COLO829 (cell line): ENCODE measurements at places on chromosomes 4 and X.

DNA sequence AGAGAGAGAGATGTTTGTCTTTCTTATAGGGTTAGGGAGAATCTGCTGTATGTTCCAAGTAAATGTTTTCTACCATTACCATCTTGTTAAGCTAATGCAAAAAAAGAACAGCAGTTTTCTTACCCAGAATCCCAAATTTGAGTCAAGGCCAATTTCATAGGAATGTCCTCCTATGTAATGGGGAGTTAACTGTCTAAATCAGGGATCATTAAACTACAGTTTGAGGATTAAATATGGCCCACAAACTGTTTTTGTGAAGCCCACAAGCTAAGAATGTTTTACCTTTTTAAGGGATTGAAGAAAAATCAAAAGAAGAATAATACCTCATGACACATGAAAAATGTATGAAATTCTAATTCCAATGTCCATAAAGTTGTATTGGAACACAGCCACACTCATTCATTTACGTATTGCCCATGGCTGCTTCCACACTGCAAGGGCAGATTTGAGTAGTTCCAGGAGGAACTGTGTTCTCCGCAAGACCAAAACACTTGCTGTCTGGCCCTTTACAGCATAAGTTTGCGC, 113.2 kb upstream of the SPRY1 start:
- no peak for DNase-seq

- no peak for DNase-seq
These were observed 61.9 kb downstream of the HOPX start for GRCh38 chr4:56619160-56619559.

- no peak for DNase-seq
These were observed 457.8 kb downstream of the TRAM1L1 start for GRCh38 chr4:116627545-116627944.

DNA sequence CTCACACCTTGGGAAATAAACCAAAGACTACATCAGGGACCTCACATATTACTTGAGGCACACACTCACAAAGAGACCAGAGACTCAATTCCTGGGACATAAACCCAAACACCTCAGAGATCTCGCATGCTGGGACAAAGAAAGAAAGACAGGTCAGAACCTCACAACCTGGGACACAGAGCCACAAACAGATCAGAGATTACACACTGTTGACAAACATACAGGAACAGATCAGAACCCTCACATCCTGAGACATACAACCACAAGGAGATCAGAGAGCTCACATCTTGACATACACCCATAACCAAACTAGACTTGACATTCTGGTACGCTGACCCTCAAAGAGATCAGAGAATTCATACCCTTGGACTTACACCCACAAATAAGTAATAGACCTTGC, 17.3 kb downstream of the SUV39H1 start:
- no peak for DNase-seq

GRCh38 chr4:124065936-124066335, 646.6 kb downstream of the ANKRD50 start:
- no peak for DNase-seq

- no peak for DNase-seq
These were observed 547.0 kb downstream of the ARAP2 start for GRCh38 chr4:35697210-35697736.

- no peak for DNase-seq
These were observed 1.2 kb upstream of the SHOX start for GRCh38 chrX:629230-630006.

- DNase-seq, result no peak
These were observed 20.9 kb downstream of the KLB start for GRCh38 chr4:39427520-39428114.

GRCh38 chr4:87949961-87950360, 25.6 kb upstream of the SPP1 start:
- DNase-seq, result no peak

DNA sequence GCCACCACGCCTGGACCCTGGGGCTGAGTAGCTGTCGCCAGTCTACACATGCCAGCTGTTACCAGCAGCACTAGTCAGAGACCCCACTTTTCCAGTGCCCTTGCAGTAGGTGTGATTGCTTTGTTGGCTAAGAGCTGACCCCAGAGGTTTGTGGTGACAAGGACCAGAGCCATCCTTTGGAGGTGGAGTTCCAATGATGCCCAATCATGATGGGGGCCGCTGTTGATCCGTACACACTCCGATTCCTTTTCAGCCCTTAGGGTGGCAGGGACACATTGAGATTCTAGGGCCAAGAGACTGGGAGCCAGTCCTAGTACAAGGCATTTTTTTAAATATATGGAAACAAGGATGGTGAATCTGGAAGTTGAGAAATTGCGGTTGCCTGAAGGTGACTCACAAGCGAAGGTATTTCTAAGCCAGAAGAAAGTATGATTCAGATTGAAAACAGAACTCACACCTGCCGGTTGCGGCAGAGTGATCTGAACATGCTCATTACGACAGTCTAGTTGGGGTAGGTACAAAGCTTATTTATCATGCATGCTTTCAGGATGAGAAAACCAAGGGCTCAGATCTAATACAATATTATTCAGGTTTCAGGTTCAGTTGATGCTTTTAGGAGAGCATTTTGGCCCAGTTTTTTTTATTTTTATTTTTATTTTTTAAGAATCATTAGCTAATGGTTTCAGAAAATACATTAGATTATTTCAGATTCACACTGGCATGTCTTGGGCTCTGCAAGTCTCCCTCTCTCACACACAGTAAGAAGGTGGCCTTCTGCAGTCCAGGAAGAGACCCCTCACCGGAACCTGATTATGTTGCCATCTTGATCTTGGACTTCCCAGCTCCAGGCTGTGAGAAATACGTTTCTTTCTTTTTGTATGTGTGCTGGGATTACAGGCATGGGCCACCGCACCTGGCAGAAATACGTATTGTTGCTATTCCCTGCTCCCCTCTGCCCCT, 43.4 kb downstream of the SHROOM2 start:
- DNase-seq, result no peak

DNA sequence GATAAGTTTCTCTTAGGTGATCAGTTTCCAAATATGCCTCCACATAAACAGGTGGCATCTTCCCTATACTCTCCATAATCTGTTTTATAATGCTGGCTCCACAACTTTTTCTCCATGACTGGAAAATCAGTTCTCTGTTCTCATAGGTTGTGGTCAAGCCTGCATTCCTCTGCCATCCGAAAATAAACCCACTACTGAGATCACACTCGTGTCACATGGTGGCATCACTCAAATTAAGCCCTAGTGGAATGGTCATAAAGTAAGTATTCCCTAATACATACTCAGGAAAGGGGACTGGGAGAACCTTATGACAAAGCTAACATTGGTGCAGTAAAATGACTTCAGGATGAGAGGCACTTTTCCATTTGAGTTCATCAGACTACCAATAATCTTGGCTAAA, 37.6 kb downstream of the MAGED4B start:
- DNase-seq, result no peak

DNA sequence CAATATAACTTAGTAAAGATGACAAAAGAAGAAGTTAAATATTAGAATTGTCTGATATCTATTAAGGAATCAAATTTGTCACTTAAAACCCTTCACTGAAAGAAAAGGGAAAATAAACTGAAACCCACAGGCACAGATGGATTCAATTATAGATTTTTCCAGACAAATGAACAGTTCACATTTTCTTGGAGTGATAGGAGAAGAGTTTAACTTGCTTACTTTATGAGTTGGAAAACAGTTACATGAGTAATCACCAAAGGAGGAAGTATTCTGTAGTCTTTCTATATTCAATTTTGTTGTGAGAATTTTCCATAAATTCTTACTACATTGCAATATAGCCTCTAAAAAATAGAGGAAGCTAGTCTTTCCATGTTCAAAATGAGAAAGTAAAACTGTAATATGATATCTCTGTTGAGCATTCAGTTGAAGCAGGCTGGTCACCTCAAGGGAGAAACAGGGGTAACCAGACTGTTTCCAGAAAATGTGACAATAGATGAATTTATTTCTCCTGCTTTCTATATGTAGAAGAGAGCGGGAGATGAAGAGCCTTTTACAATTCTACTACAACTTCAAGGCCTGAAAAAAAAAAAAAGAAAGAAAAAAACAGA, 330.3 kb upstream of the EPHA5 start:
- no peak for DNase-seq

GRCh38 chr4:41374490-41374889, 117.8 kb downstream of the UCHL1 start:
- no peak for DNase-seq

- DNase-seq, result no peak
These were observed 97.0 kb downstream of the CLDN22 start for GRCh38 chr4:183223053-183223452.

DNA sequence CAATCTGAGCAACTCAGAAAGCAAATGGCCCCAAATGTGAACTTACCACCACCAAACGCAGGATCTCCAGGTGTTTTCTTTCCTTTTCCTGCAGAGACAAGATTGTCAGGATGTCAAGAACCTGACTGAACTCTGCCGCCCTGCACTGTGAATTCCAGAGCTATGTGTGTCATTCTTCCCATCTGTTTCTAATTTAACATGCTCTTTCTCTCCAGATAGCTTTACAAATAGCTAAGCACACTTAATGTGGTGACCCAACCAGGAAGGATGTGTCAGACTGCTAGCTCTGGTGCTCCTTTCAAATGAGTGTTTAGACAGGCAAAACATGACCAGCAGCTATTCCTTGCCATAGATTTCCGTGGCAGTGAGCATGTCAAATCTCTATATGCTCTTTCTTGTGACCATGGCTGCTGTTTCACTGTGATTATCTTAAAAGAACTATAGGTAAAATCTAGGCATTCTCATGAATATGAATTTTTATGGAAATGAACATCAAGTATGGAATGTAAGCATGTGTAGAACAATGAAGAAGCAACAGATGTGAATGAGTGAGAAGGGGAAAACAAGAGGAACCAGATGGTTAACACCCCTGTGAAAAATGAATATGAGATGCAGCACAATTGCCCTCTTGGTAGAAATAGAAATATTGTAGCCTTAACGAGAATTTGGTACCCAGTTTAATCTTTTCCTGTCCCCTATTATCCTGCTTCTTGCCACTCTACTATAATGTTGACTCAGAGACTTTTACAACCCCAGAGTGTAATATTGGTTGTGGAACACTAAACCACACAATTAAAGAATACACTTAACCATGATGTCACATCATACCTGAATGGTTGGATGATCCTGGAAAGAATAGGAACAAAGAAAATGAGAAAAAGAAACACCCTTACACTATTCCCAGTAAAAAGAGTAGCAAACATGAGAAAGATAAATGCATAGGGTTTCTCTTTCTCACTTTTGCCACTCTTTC, 247.8 kb upstream of the DKK2 start:
- DNase-seq, result no peak

DNA sequence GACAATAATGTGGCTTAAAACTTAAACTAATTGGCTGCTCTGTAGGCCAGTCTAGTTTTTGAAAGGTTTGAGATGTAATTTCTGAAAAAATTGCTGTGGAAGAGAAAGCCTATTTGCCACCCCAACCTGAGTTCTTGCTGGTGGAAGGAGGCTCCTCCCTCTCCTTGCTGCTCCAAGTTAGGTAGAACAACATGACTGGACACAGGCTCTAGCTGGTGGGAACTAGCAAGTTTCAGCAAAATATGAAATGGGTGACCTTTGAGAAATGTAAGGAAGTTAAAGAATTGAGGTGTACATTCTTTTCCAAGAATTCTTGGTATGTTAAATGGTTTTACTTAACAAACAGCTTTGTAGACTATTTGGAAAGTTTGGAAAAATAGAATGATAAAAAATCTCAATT, 8.0 kb downstream of the RPL34 start:
- DNase-seq, result no peak

DNA sequence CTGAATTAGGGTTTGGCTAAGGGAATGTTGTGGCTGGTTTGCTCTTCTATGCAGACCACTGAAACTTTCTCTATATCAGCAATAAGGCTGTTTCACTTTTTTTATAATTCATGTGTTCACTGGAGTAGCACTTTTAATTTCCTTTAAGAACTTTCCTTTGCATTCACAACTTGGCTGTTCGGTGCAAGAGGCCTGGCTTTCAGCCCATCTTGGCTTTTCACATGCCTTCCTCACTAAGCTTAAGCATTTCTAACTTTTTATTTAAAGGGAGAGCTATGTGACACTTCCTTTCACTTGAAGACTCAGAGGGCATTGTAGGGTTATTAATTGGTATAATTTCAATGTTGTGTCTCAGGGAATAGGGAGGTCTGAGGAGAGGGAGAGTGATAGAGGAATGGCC, 142.3 kb downstream of the SHROOM4 start:
- DNase-seq, result no peak

- DNase-seq, result no peak
These were observed 58.1 kb upstream of the SMIM10 start for GRCh38 chrX:134932528-134933217.

GRCh38 chrX:48785540-48786214, 713 bp upstream of the GATA1 start:
- no peak for DNase-seq

- DNase-seq, result no peak
These were observed 22.9 kb downstream of the KCTD8 start for GRCh38 chr4:44425614-44426208.

GRCh38 chr4:165992283-165992682, 119.2 kb downstream of the TLL1 start:
- no peak for DNase-seq

GRCh38 chrX:107429090-107429489, 20.4 kb upstream of the FRMPD3 start:
- DNase-seq, result no peak

DNA sequence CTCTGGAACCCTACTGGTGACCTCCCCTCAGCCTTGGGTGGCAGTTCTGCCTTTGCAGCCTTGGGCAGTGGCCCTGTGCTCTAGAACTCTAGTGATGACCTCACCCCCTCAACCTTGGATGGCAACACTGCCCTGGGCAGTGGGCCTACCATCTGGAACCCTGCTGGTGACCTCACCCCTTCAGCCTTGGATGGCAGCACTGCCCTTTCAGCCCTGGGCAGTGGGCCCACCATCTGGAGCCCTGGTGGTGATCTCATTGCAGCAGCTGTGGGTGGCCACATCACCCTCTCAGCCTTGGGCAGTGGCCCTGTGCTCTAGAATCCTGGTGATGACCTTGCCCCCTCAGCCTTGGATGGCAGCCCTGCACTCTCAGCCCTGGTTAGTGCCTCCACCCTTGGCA, 129.3 kb downstream of the RBMX2 start:
- DNase-seq, result no peak

- no peak for DNase-seq
These were observed 471.7 kb downstream of the GASK1B start for GRCh38 chr4:157700898-157701694.

GRCh38 chr4:130329036-130329435, 1233.1 kb downstream of the C4orf33 start:
- DNase-seq, result no peak

GRCh38 chr4:67632492-67632891, 68.5 kb downstream of the UBA6 start:
- DNase-seq, result no peak

DNA sequence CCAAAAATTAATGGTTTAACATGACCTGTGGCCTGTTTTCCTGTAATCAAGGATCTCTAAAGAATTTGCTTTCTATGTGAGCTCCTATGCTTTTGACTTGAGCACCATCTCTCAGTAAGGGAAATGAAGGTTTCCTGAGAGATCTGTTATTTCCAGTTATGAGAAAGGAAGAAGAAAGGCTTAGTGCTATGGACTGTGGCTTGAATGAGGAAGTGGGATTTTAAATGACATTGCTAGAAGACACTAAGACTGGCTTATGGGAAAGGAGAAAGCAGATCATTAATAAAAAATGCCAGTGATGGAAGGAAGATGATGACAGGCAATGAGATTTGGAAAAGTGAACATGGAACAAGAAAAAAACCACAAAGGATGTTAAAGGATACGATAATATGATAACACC, 285.4 kb downstream of the OPHN1 start:
- DNase-seq, result no peak
